ENCODE measurements at places on chromosomes 1 and 21.

DNA sequence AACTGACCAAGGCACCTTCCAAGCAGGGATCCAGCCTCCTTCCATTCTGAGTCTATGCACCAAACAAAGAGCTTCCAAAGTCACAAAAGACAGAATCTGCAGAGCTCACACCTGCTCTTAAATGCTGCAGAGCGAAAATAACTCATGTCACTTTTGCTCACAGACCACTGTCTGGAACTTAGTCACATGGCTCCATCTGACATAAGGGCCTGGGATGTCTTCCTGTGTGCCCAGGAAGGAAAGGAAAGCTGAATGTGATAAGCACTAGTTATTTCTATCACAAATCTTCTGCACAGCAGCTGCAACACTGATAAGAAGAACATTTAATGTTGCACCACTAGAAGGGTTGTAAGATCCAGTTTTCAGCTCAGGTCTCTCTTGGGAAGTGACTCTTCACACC, 39.5 kb upstream of the SGIP1 start:
- DNase-seq = no peak

DNA sequence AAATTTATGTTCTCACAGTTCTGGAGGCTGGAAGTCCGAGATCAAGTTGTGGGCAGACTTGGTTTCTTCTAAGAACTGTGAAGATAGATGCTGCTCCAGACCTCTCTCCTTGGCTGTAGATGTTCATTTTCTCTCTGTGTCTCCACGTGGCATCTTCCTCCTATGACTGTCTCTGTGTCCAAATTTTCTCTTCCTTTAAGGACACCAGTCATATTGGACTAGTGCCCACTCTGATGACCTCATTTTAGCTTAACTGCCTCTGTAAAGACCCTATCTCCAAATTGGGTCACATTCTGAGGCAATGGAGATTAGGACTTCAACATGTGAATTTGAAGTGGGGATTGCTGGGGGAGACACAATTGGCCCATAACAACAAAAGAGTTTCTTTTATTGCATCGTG, 125.3 kb upstream of the ETS2 start:
- no peak for DNase-seq

GRCh38 chr1:24340770-24341169, 21.6 kb downstream of the GRHL3 start:
- no peak for DNase-seq

GRCh38 chr1:47701741-47702515, 264.1 kb downstream of the FOXD2 start:
- no peak for DNase-seq

GRCh38 chr1:164846731-164847691, 288.0 kb downstream of the PBX1 start:
- no peak for DNase-seq

GRCh38 chr1:64183395-64184002, 19.9 kb upstream of the UBE2U start:
- DNase-seq = no peak

GRCh38 chr1:98157524-98158313, 236.9 kb upstream of the DPYD start:
- no peak for DNase-seq

DNA sequence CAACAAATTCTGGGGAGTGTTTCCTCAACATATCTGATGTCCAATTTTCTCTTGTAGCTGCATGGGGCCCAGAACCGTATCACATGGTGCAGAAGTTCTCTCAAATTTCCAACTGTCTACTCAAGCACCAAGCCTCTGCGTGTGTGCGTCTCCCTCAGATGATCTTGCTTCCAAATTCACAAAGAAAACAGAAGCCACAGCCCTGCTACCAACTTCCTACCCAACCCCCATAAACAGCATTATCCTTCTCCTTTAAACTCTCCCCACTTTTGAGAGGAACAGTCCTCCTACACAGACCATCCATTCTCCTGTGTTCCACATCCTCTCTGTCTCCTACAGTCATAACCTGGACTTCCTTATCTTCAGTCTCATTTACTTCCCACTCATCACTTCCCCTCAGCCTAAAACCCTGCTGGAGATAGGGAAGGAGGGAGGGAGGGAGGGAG, 354.1 kb downstream of the SMYD3 start:
- no peak for DNase-seq

DNA sequence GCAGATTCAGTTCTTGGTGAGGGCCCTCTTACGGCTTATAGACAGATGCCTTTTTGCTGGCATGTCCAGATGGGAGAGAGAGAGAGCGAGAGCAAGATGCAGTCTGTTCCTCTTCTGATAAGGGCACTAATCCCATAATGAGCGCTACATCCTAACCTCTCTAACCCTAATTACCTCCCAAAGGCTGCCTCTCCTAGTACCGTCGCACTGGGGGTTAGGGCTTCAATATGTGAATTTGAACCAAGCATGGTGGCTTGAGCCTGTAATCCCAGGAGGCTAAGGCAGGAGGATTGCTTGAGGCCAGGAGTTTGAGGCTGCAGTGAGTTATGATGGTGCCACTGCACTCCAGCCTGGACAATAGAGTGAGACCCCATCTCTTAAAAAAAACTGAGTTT, 10.5 kb upstream of the SDE2 start:
- DNase-seq = no peak

DNA sequence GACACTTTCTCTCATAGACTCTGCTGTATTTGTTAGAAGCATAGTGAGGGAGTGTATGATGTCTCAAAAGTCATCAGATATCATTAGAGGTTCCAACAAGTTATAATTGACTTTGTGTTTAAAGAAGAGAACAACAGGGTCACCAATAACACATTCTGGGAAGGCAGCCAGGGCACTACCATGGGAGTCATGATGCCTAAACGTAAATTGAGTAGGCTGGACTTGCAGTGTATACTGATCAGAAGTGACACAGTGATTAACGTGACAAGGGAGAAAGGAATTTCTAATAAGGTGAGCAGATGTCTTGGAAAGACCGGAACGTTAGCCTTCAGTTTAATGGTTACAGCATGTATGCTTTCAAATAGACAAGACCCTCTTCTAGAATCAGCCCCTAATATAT, 973.2 kb downstream of the NCAM2 start:
- DNase-seq = no peak

DNA sequence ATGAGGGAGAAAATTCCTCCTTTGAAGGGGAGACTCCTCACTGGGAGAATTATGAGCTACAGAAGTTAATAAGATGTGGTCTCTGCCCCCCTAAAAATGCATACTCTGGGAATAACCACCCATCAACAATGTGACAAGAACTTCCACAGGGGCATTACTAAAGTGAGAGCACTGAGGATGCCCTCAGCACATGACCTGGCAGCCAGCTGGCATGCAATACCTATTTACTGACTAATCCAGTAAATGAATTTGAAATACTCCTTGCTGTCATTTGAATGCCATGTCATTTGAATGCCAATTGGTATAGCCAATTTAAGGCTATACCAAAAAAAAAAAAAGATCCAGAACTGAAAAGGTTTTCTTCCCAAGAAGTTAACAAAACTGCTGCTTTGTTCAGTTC, 30.8 kb downstream of the PLPP3 start:
- no peak for DNase-seq

DNA sequence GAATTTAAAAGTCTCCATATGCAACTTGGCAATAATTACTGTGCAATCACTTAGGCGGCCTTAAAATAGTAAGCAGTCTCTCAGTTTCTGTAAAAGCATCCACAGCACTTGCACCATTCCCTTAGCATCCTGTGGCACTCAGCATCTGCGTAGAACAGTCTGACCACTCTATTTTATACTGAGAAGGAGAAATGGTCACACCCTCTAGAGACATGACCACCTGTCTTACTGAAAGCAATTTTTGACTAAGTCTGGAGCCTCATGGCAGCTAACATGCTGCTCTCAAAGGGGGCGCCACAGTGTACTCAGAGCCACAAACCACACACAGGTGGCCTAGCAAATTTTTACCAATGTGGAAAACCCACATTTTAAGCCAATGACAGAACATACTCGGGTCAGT, 62.0 kb downstream of the KCNK1 start:
- no peak for DNase-seq

DNA sequence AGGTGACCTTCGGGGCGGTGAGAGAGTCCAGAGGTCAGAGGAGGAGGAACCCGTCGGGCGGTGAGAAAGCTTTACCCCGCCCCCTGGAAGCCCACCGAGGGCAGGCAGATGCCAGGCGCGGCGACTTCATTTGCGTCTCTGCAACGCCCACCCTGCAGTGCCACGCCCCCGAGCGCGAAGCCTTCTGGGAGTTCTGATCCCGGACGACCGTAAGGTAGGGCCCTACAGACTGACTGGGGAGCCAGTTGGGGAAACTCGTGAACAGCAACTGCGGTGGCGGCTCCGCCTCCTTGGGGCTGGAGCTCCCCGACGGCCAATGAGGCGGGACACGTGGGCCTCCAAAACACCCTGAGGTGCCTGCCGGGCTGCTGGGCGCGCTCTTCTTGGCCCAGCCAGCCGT, 46.0 kb upstream of the EDARADD start:
- no peak for DNase-seq

- DNase-seq = no peak
These were observed 87.5 kb upstream of the PLPPR4 start for GRCh38 chr1:99176753-99177152.

DNA sequence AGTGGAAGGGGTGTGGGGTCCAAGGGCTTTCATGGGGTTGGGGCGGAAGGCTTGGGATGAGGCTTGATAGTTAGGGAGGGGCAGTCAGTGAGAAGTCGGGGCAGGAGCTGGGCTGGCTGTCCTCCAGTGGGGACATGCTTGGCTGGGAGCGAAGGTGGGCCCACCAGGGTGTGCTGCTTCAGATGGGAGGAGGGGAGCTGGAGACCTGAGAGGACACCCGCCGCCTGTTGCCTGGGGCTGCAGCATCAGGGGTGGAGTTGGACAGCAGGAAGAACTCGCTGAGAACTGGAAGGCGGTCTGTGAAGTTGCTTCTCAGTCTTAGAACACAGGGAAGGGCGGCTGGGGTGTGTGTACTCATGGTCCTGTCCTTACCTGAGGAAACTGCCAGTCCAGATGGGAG, 1.6 kb downstream of the THEM5 start:
- no peak for DNase-seq

DNA sequence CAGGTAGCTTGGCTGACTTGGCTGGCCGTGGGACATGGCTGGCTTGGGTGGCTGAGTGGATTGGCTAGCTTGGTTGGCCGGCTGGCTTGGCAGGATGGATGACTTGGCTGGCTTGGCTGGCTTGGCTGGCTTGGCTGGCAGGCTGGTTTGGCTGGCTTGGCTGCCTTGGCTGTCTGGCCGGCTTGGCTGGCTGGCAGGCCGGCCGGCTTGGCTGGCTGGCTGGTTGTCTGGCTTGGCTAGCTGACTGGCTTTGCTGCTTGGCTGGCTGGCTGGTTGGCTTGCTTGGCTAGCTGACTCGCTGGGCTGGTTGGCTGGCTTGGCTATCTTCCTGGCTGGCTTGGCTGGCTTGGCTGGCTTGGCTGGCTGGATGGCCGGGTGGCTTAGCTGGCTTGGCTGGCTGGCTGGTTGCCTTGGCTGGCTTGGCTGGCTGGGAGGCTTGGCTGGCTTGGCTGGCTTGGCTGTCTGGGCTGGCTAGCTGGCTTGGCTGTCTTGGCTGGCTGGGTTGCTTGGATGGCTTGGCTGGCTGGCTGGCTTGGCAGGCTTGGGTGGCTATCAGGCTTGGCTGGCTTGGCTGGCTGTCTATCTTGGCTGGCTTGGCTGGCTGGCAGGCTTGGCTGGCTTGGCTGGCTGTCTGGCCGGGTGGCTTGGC, 129.7 kb upstream of the FAM72C start:
- DNase-seq = no peak

DNA sequence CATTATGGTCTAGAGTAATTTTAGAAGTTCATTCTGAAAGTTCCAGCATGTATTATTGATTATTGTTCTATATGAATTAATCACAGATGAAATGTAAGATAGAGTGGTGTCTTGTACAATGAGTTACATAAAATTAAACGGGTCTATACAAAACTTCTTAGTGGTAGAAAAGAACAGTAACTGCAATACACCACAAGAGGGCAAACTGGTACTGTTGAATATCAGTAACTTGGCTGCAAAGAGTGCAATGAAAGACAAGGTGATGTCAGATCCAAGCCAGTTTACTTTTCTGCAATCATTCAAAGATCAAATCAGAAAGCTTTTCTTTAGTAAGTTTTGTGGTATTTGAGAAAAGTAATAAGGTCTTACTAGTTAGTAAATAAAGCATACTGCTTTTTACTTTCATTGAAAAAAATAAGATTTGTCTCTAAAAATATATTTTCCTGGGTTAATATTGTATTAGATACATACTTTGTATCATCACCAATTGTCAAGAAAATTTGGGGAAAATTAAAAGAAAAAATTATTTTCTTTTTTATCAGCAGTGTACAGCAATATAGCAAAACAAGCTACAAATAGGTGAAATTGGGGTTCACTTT, 66.4 kb upstream of the BTG3 start:
- DNase-seq = no peak

- no peak for DNase-seq
These were observed 7.5 kb downstream of the XKR8 start for GRCh38 chr1:27967106-27967883.

GRCh38 chr1:119435052-119435451, 20.1 kb downstream of the HSD3B2 start:
- no peak for DNase-seq

DNA sequence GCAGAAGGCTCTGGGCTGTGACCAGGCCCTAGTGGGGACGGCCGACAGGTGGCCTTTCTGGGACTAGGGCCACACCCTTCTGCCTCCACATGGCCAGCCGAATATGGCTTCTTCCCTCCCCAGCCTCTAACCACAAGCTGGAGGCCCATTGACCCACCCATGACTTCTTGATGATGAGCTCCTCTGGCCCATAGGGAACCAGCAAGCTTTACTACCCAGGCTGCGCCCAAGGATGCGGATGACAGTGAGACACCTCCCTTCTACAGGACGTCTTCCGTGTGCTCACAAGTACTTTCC, 41.0 kb downstream of the LDLRAD2 start:
- DNase-seq = no peak

DNA sequence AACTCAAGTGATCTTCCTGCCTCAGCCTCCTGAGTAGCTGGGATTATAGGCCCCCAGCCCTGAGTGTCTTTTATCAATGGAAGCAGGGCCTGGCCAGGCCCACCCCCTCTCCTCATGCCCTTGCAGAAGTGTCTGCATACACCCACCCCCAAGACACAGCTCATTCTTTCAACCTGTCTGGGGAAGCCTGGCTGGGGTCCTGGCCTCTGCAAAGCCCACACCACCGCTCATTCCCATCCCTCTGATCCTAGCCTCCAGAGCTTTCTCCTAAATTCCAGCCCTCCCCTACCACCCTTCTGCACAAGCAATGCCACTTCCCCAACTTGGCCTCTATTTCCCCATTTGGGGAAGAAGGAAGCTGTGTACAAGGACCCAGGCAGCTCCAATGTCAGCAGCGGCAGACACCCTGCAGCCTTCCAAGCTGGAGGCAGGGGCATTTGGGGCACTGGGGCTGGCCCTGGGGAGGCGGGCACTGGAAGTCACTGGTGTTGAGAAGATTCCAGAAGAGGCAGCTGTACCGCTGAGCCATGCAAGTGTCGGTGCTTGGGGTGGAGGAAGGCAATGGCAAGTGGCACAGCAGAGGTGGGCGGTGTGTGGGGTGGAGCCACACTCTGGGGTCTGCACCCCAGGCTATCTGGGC, 33.7 kb upstream of the ARF1 start:
- no peak for DNase-seq

- DNase-seq = no peak
These were observed 50.1 kb upstream of the RGS21 start for GRCh38 chr1:192266645-192267044.

GRCh38 chr1:211783897-211784296, 46.7 kb downstream of the LPGAT1 start:
- DNase-seq = no peak
